ENCODE measurements at places on chromosomes 3 and 15. TPM values are rescaled to one million over a fixed set of nuclear protein-coding genes. Genes with fewer than 3 reads are reported as not detected.

MITF gene
- 35.5 TPM for polyA plus RNA-seq

GRCh38 chr15:66102563-66103292 lies 150.8 kb downstream of the MEGF11 start:
- no peak for DNase-seq

GRCh38 chr3:184314363-184314699 lies at the start of gene EIF4G1:
Gene EIF4G1, plus strand, starts transcription at chr3:184314606. Its CDS starts 1,191 bp downstream, at chr3:184315797.
- DNase-seq = peak; percentile 91

SKIL gene
- polyA plus RNA-seq = 50.8 TPM

CD86 gene
- polyA plus RNA-seq = 1.1 TPM

CHRNA5 gene
- 5.5 TPM for polyA plus RNA-seq

DNA sequence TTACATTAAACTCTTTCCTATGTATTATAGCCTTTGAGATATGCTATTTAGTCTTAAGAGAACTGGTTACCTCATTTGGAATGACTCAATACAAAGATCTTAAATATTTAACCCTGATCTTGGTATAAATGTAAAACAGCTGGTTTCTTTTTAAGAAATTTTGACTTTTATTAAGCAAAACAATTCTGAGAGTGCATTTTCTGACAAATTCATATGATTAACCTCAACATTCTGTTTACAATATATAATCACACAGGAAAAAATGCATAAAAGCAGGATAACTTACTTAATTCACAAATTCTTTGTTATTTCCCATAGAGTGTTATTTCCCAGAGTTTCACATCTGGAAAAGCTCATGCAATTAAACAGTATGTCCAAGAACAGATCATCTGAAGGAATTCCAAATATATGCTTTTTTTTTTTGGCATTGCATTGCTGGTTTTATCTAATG lies 400.4 kb upstream of the THBS1 start:
- peak; percentile 73 for DNase-seq

DNA sequence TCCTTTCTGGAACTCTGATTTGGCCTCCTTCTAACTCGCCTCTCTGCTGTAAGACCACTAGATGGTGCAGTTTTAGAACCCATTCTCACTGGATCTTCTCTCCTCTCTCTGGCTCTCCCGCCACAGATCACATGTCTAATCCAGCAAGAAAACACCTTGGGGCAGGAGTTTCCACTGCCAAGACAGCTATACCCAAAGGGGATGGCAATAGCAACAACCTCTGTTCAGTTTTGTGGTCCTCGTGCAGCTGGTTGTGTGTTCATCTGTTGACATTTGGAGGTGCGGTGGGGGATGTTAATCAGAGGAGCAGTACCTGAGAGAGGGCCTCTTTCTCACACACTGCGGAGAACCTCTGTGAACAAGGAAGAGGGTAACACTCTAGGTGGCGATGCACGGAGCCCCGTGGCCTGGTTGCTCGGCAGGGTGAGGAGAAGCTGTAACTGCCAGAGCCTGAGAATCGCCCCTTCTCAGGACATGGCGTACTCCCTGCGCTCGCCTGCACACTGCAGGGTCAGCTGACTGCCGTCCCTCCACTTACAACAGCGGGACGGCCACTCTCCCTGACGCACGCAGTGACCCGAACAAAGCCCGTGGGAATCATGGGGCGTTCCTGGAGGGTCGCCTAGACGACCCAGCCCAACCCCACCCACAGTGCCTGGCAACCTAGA lies at the start of gene TEX55:
TEX55 (plus strand) TSS at position 666 of the 668 bp plus-strand sequence. CDS start 25 bp downstream, outside the sequence.
- DNase-seq = peak; percentile 28

CSPG4 gene
- 6.4 TPM for polyA plus RNA-seq

DNA sequence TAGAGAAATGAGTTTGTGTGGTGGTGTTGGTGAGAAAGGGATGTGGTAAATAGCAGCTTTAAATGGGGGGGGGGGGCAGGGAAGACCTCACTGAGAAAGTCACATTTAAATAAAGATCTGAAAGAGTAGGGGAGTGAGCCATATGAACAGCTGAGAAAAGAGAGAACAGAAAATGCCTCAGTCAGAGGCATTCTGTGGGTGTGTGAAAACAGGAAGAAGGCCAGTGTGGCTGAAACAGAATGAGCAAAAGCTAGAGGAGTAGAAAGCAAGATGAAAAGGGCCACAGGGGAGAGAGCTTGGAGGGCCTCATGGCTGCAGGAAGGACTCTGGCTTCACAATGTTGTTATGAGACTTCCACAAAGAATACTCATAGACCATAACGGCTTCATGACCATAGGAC lies 783.3 kb downstream of the ZPLD1 start:
- DNase-seq = no peak

GRCh38 chr3:68764554-68764953 lies 167.8 kb downstream of the TAFA4 start:
- no peak for DNase-seq

GRCh38 chr3:119013951-119014350 lies 20.7 kb downstream of the IGSF11 start:
- no peak for DNase-seq

GRCh38 chr15:33547876-33548275 lies 237.1 kb downstream of the RYR3 start:
- peak; percentile 79 for DNase-seq

SLC33A1 gene
- polyA plus RNA-seq = 44.9 TPM

GRCh38 chr15:64997745-64998375 lies 8.1 kb upstream of the SPG21 start:
- DNase-seq = no peak

CASR gene
- polyA plus RNA-seq = 30.7 TPM

DNA sequence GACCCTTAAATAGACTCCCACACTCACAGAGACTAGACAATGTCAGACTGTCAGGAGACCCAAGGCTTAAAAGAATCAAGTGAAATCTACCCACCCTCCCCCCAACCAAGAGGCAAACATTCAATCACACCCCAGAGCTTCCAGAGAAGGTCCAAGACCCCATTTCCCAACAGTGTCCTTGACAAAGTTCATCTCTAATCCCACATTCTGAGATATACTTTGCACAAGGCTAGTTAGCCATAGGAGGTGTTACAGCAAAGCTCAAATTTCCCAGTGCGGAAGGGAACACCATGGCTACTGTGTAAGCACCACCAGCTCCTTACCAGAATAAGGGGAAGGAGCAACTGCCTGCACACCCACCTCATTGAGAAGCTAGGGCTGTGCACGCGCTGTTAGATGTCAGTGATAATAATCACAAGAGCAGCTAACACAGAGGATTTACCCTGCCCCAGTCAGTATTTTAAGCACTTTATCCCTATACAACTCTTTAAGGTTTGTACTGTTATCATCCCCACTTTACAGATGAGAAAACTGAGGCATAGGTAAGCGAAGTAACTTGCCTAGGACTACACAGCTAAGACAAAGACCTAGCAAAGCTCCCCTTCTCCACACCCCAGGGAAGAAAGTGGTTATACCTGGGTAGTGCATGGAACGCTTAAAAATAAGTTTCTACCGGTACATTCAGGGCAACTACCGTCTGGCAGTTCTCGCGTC lies 17.3 kb downstream of the SPATA12 start:
- DNase-seq = no peak

DNA sequence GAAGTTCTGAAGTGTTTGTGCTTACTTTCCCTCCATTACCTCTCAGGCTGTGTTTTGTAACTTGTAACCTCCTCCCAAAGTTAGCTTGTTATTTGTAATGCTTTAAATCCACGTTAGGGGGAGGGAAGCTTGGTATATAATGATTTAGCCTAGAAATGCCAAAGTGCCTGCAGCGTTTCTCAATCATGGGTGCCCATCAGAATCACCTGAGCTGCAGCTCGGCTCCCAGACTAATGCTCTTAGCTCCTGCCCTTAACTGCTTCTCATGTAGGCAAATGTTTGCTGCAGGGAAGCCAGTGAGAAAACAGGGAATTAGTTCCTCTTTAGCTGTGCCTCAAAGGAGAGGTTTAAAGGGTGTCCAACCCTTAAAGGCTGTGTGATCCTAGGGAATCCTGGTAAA lies 219.2 kb upstream of the NAALADL2 start:
- no peak for DNase-seq

- no peak for DNase-seq
These were observed 19.3 kb downstream of the IQSEC1 start for GRCh38 chr3:13053893-13054292.

GRCh38 chr3:159805411-159805772 lies 183.2 kb upstream of the IL12A start:
- DNase-seq = no peak

GRCh38 chr3:58899159-58899952 lies 150.5 kb downstream of the CFAP20DC start:
- peak; percentile 10 for DNase-seq

GRCh38 chr3:140347151-140347550 lies 330.7 kb upstream of the TRIM42 start:
- DNase-seq = no peak

- DNase-seq = no peak
These were observed 336.7 kb upstream of the ZNF717 start for GRCh38 chr3:76122007-76122406.

- DNase-seq = no peak
These were observed 25.1 kb downstream of the TLNRD1 start for GRCh38 chr15:81025721-81026370.

- DNase-seq = no peak
These were observed 45.0 kb upstream of the CD96 start for GRCh38 chr3:111496894-111497559.

DNA sequence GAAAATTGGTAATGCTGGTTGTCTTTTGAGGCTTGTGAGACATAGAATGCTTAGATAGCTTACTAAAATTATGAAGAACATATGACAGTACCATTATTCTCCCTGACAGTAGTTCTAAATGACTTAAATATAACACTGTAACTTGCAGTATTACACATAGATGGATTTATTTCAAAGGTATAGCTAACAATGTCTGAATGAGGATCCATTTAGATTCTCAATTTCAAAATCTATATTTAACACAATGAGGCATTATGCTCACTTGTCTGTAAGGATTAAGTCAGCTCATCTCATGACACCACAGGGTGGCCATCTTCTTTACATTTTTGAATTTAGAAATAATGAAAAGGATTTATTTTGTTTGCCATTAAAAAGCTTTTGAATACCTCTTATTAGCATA lies 108.4 kb downstream of the CCNL1 start:
- no peak for DNase-seq

DNASE1L3 gene
- polyA plus RNA-seq = 10.4 TPM
